ENCODE measurements at places on chromosomes 12 and 14.

GRCh38 chr14:69049675-69050074, 70.6 kb upstream of the ACTN1 start:
- DNase-seq, result no peak

- DNase-seq, result no peak
Observed at GRCh38 chr12:105805730-105806399, 332.9 kb downstream of the NUAK1 start.

- DNase-seq, result no peak
Observed at GRCh38 chr12:75471902-75472890, 8.4 kb upstream of the GLIPR1 start.

DNA sequence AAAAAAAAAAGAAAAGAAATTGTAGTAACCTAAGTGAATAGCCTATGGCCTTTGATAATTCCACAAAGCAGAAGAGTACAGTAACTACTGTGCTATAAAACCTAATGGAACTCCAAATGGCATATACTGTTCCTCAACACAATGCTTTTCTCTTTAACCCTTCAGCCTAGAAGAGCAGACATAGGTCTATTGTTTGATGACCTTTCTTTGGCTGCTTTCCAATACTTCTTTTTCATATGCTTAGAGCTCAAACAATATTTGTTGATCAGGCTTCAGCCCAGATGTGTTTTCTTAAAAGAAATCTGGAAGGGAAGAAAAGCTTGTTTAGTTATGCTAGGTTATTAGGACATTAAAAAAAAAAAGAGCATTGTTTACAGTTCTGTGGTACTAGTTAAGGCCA, 116.4 kb downstream of the NTN4 start:
- no peak for DNase-seq

- DNase-seq, result no peak
Observed at GRCh38 chr12:121472150-121472905, 72.4 kb downstream of the RNF34 start.

GRCh38 chr12:65694130-65694529, 130.2 kb upstream of the HMGA2 start:
- DNase-seq, result no peak

- peak; percentile 63 for DNase-seq
Observed at GRCh38 chr14:58299401-58300330, 1.3 kb downstream of the ARID4A start.

- no peak for DNase-seq
Observed at GRCh38 chr12:47491516-47492305, 214.1 kb downstream of the RPAP3 start.

GRCh38 chr14:31261859-31262731, 54.5 kb upstream of the HECTD1 start:
- no peak for DNase-seq

DNA sequence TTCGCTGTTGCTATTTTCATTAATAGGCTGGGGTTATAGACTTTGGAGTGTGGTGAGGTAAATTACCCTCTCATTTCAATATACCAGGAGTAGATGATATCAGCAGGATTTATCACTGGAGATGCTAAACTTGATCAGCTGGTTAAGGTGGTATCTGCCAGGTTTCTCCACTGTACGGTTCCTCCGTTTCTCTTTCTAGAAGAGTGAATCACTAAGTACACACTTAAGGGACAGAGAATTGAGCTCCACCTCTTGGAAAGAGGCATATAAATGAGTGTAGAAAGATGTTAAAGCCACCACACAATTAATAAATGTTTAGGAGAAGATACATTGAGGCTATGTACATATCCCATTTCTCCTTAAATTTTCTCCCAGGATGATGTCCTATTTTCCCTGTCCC, 277.4 kb upstream of the GRIP1 start:
- no peak for DNase-seq
